BE2C (cell line): ENCODE measurements at places on chromosomes 5 and 9.

DNA sequence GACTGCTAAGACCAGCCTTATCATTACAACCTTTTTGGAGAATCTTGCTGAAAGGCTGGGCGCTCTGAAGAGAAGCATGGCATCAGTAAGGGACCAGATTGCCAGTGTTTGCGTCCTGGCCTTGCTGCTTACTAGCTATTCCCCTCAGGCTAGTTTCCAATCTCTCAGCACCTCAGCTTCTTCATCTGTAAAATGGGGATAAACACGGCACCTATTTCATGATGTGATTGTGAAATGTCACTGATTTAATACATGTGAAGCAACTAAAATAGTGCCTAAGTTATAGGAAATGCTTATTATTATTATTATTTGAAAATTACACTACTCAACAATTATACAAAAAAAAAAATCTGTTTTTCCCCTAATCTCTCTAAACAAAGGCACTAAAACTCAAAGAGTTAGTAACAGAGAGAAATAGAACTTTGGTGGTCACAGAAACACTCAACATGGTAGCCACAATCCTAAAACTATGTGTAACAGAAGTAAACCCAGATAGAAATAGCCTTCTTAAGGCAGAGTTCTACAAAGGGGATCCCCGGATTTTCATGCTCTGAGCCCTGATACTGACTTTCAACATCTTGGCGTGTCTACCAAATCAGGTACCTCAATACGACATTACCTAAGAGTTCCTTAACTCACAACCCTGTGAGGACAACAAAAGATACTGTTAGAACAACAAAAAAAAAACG lies 62.0 kb downstream of the ENC1 start:
- no peak for DNase-seq

GRCh38 chr5:10536931-10537579 lies 26.8 kb upstream of the ANKRD33B start:
- DNase-seq: no peak

- no peak for DNase-seq
Observed at GRCh38 chr5:52481851-52482250, 305.9 kb upstream of the ITGA1 start.

DNA sequence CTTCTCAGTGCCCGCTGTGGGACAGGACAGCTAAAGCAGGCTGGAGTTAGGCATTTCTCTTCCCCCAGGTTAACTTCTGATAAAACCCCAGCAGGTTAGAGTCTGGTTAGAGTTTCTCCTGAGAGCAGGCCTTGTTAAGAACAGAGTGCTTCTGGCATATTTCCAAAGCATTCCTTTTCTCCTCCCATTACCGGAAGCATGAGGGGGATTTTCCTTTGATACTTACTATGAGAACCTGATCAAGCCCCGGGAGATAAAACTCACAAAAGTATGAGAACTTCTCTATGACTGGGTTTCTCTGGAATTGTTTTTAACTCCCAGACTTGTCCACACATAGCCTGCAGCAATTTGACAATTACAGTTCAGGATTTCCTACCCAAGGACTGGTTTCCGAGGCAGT lies 77.4 kb upstream of the MAST4 start:
- no peak for DNase-seq

DNA sequence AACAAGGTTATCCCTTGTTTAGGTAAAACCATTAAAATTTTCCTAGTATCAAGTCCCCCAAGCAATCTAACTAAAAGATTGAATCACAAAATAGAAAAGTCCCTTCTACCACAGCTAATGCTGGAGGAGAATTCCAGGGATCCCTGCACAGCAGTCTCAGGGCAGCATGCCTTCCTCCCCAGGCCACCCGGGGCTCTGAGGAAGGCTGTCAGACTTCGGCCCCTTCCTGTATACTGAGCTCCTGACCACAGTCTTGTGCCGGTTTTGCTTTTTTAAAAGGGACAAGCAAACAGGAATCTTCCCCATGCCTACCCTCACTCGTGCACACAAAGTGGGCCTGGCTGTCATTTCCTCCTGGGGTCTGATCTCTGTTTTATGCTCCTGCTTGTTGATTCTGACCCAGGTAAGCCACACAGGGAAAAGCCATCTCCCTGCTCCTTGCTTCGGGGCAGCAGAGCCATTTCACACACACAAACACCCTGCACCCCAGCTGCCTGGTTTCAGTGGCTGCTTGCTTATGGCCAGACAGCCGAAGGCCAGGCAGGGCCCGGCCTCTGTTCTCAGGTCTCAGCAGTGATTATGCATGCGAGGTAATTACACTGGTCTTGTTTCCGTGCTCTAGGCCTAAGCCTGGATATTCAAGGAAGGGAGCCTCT lies 211.9 kb downstream of the NXNL2 start:
- no peak for DNase-seq
